ENCODE measurements at places on chromosomes 3 and 15.

DNA sequence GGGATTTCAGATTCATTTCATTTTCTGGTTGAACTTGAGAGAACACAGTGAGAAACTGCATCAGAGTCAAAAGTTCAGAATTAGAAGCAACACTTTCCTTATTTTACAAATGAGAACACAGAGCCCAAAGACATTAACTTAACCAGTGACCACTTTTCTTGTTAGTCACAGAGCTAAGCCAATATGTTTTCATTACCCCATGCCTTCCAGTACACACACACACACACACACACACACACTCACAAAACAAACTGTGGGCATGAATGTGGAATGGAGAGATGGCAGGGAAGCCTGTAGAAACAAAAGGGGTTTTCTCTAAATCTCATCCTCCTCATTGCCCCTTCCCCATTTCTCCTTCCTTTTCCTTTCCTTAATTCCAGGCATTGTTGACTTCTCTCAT lies 267.4 kb upstream of the GADL1 start:
- ATAC-seq = no peak

- ATAC-seq = no peak
These were observed 27.6 kb downstream of the FAM3D start for GRCh38 chr3:58639001-58639400.

GRCh38 chr3:2156244-2156847 lies 57.7 kb downstream of the CNTN4 start:
- no peak for ATAC-seq

DNA sequence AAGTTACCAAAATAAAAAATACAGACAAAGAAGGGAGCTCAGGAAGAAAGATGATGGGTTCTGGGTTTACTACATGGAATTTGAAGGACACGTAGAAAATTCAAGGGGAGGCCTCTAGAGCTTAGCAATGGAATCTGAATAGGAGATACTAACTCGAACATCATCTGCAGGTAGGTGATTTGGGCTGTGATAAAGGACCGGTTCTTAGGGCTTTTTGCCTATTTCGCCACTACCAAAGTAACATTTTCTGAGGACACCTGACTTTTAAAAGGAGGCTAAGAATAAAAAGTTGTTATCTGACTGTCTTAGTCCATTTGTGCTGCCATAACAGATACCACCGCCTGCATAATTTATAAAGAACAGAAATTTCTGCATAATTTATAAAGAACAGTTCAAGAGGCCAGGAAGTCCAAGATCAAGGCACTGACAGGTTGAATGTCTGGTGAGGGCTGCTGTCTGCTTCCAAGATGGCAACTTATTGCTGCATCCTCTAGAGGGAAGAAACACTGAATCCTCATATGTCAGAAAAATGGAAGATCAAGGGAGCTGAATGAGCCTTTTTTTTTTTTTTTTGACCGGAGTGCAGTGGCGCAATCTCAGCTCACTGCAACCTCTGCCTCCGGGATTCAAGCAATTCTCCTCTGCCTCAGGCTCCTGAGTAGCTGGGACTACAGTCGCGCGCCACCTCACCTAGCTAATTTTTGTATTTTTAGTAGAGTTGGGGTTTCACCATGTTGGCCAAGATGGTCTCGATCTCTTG lies 67.9 kb upstream of the UBE2E2 start:
- no peak for ATAC-seq

GRCh38 chr3:65899226-65899625 lies 139.5 kb downstream of the MAGI1 start:
- ATAC-seq = no peak

DNA sequence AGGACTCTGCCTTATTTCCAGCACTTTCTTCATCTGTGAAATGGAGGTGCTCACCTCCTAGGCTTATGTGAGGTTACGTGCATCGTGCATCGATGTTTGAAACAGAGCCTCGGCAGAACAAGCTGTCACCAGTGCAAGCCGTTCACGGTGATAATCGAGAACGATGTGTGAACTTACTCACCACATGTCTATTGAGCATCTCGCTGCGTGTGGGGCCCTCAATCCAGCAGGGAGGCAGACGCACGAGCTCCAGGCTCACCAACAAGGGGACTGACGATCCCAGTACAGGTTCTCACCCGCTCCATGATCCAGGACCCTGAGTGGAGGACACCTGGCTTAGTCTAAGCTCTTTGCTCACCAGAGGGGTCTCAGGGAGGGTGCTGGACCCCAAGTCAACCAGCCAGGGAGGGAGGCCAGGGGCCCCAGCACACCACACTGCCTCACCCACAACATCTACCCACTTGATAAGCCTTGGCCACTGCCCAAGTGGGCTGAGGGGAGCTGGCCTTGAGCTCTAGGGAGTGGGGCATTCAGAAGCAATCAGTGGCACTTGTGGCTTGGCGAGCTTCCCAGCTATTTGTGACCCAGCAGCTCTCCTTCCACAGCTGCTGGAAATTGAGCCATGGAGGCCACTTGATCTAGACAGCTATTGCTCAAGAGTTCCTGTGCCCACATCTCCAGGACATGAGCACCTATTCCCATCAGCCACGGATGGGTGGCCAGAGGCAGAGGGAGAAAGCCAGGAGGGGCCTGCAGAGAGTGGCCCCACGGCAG lies 34.4 kb upstream of the SLC6A1 start:
- ATAC-seq = no peak

DNA sequence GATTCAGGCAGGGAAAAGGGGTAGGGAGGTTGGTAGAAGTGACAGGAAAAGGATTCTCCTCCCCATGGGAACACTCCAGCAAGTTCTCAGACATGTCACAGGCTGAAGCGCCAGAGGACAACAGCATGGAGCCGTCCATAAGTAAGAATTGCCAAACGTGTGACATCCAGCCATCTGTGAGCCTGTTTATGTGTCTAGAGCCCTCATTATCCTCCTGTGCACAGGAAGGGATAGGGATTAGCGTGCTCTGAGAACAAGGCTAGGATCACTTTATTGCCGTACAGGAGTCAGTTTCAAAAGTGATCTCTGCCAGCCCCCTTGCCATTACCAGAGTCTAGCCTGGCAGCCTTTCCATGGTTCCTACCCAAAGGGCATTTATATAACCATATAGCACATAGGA lies 549.5 kb downstream of the NTRK3 start:
- no peak for ATAC-seq

DNA sequence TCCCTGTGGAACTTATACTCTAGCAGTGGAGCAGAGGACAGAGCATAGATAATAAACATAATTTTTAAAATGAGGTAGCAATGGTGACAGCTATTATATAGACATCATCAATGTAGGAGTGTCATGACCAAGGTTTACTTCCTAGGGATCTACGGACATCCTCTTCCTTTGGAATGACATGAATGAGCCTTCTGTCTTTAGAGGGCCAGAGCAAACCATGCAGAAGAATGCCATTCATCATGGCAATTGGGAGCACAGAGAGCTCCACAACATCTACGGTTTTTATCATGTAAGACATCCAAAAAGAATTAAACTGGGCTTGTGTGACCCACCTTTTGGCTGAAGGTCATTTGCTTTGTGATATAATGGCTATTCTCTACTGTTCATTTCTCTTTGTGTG lies 30.1 kb upstream of the CAPN3 start:
- ATAC-seq = no peak

DNA sequence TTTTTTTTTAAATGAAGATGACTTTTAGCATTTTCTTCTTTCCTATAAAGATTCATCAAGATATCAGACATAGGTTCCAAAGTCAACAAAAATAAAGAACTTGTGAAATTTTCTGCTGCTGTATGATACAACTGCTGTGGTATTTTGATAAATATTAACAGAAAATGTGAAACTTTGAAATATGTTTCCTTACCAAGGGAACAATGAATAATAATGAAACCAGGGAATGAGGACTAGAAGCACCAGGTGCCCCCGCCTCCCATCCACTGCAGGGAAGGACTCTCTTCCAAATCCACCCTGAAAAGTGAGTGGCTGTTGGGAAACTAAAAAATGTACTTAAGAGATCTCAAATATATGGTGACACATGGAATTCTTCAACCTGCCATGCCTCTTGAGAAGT lies 198.4 kb downstream of the FHIT start:
- no peak for ATAC-seq

- ATAC-seq = no peak
These were observed 14.5 kb upstream of the ABTB1 start for GRCh38 chr3:127658234-127658633.

GRCh38 chr3:53536282-53536681 lies 41.9 kb downstream of the CACNA1D start:
- no peak for ATAC-seq

DNA sequence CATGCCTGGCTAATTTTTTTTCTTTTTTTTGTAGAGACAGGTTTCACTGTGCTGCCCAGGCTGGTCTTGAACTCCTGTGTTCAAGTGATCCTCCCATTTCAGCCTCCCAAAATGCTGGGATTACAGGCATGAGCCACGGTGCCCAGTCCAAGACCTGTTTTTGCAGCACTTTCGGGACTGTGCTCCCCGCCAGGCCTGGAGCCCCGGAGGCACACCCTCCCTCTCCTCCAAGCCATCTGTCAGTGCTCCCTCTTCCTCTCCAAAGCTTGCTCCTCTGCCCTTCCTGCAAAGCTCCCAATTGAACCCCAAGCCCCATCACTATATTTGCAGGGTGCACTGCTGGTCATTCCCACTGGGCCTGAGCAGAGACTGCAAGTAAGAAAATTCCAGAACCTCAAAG lies 98.1 kb downstream of the CORO2B start:
- ATAC-seq = no peak

DNA sequence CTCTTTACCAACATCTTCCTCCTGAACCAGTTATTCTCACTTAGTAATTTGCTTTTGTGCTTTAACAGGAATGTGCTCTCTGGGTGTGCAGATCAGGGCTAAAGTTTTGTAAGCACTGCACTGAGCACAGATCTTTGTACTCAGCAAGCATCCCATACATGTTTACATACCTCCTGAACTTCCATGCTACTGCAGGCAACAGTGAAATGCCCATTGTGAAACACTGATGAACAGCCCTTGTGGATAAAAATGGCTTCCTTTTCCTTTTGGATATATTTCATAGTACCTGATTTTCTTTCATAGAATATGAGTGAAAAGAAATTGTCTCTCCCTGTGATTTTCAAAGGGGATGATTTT lies 855.9 kb downstream of the MCTP2 start:
- ATAC-seq = no peak
